Activated CD4-positive, alpha-beta T cell treated with anti-CD3 and anti-CD28 coated beads for 1 hour (primary cell): ENCODE measurements at places on chromosomes 1 and 21.

DNA sequence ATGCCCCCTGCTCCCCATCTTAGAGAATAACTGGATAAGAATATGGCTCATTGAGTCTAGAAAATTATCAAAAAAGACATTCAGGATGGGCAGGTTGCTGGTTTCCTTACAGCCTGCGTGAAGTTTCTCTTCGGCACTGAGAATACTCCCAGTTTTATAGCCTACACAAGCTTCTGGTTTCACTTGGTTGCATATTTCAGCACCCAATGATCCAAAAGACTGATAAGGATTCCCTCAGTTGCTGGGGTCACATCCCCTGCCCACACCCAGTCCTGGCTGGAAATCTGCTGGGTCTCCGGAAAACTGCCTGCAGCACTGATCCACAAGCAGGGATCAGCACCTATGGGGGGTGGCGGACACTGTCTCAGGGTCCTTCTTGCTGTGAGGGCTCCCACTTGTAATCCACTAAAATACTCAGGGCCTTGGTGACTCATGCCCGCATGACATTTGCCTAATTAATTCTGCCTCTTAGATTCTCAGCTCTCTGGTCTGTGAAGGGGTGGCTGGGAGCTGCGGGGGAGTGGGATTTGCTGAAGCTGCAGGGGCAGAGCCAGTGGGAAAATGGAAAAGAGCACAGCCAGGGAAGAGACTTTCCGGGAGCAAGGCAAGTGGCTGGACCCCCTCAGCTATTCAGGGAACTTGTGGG lies 142.5 kb downstream of the ZNF648 start:
- no peak for DNase-seq

DNA sequence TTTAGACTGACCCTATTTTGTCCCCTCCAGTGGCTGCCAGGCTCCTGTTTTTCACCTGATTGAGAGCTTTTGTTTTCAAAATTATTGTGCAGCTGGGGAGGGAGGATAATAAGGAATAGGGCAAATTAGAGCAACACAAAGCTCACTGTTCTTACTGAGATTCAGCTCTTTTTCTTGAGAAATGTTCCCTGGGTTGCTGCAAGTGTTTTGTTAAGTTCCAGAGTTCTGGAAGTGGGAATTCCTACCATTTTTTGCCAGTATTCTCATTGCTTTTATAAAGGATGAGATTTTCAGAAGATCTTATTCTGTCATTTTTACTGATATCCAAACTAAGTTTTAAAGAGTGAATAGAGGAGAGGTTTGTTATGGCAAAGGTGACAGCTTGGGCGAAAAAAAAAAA lies 417.7 kb downstream of the SIPA1L2 start:
- no peak for DNase-seq

GRCh38 chr21:38831526-38832467 lies 26.1 kb downstream of the ETS2 start:
- no peak for DNase-seq

DNA sequence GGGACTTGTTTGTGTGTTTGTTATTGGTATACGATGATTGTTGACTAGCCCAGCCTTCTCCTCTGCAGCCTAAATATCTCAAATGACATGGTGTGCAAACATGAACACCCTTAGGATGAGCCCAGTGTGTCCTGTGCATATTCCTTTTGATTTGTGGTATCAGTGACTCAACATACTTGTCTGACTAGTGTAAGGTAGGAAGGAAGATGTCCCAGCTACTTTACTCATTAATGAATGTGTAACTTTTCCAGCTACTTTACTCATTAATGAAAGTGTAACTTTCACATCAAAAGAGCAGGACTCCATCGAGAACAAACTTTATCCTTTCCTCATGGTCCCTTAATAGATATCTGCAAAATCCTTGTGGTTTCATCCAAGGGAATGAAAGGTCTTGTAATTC lies 2.7 kb upstream of the ZNF692 start:
- DNase-seq = no peak

- no peak for DNase-seq
Measured at GRCh38 chr1:177274687-177275211, 104.0 kb downstream of the BRINP2 start.

GRCh38 chr21:33109574-33110339 lies 39.8 kb downstream of the OLIG1 start:
- DNase-seq = no peak

GRCh38 chr1:214636436-214636835 lies 33.4 kb downstream of the CENPF start:
- no peak for DNase-seq

- DNase-seq = no peak
Measured at GRCh38 chr1:65866439-65866838, 73.7 kb downstream of the PDE4B start.

DNA sequence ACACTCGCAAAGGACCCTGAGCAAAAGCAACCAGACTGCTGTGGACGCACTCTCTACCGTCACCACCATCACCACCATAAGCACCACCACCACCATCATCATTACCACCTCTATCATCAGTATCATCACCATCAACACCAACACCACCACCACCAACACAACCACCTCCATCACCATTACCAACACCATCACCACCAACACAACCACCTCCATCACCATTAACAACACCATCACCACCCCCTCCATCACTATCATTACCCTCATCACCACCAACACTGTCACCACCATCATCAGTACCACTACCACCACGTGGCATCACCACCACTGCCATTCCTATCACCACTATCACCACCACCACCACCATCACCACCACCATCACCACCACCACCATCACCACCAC lies 38.8 kb upstream of the RIPK4 start:
- no peak for DNase-seq

DNA sequence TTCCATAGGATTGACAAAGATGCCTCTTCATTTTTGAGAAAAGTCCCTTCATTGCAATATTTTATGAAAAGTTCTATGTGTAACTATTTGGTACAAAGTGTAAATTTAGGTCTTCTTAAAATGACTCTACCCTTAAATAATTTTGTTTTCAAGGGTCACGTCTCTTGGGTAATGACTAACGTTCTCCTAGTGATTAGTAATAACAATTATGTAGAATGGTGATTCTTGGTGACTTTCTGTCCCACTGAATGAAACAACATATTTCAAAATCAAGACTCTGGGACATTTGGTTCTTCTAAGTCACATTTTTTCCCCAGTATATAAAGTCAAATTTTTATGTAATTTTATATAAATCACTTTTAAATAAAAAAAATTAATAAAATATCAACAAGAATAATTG lies 277.5 kb upstream of the ADAMTS5 start:
- DNase-seq = no peak

DNA sequence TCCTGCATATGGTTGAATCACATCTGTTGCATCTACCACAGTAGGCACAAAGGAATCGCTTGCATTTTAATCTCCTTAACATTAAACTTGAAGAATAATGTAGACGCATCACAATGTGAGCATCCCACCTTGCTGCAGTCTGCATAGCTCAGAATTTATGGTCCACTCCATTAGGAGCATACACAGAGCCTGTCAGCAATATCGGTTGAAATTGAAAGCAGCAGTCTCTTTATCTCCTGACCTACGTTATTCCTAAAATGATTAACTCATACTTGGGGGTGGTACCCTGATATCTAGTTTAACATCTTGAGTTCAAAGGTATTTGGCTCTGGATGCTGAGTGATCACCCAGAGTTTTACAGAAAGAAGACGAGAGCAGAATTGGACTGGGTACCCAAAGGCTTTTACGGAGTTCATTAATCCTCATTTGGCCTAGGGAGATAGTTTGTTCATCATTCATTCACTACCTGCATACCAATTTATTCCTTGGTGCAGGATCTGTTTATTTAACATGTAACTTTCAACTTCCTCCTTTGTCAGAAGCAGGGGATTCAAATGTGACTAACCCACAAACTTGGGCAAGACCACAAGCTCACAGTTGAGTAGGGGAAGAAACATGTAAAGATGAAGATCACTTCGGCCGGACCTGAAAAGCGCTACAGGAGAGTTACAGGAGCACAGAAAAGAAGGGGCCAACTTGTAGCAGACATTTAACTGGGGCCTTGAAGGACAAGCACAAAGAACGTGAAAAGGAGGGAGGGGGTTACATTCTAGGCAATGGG lies 187.9 kb downstream of the DAB1 start:
- DNase-seq = no peak

- DNase-seq = no peak
Measured at GRCh38 chr1:84360316-84360715, 38.0 kb upstream of the DNASE2B start.

DNA sequence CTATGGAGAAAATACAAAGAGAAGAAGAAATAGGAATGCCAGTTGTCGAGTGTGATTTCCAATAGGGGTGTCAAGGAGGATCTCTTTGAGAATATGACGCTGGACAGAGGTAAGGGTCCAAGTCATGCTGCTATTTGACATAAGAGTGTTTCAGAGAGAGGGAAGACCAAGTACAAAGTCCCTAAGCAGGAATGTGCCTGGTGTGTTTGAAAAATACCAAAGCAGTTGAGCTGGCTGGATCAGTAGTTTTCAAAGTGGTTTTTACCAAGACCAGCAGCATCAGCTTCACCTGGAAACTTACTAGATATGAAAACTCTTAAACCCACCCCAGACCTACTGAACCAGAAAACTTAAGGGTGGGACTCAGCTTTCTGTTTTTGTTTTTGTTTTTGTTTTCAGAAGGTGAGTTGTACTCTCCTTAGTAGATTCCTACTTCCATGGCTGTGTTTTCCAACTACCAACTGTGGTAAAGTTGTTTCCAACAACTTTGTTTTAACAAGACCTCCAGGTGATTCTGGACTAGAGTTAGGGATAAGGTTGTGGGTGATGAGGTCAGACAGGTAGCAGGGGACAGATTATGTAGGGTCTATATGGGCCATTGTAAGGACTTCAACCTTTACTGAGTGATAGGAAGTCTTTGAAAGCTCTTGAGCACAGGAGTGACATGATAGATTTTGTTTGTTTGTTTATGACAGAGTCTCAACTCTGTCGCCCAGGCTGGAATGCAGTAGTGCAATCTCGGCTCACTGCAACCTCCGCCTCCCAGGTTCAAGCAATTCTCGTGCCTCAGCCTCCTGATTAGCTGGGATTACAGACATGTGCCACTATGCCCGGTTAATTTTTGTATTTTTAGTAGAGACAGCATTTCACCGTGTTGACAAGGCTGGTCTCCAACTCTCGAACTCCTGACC lies 7.3 kb upstream of the GJA9 start:
- DNase-seq = no peak

DNA sequence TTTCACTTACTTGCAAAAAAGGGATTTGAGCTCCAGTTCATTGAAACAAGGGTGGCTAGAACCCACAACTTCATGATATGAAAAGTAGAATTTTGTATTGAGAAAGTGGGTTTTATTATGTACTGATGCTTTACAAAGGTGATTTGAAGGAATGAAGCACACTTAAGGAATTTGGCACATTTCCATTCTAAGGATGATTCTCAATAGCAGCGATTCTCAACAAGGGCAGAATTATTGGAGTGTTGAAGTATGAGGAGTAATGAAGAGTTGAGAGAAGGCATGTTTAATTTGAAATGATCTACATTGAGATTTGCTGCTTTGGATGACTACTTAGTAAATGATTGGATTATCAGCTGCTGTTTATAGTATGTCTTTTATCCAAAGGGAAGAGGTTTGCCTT lies 54.7 kb downstream of the FNBP1L start:
- DNase-seq = no peak

- DNase-seq = no peak
Measured at GRCh38 chr21:45618846-45619485, 24.6 kb upstream of the PCBP3 start.

GRCh38 chr1:9784508-9785133 lies 39.1 kb downstream of the CLSTN1 start:
- peak; percentile 40 for DNase-seq

DNA sequence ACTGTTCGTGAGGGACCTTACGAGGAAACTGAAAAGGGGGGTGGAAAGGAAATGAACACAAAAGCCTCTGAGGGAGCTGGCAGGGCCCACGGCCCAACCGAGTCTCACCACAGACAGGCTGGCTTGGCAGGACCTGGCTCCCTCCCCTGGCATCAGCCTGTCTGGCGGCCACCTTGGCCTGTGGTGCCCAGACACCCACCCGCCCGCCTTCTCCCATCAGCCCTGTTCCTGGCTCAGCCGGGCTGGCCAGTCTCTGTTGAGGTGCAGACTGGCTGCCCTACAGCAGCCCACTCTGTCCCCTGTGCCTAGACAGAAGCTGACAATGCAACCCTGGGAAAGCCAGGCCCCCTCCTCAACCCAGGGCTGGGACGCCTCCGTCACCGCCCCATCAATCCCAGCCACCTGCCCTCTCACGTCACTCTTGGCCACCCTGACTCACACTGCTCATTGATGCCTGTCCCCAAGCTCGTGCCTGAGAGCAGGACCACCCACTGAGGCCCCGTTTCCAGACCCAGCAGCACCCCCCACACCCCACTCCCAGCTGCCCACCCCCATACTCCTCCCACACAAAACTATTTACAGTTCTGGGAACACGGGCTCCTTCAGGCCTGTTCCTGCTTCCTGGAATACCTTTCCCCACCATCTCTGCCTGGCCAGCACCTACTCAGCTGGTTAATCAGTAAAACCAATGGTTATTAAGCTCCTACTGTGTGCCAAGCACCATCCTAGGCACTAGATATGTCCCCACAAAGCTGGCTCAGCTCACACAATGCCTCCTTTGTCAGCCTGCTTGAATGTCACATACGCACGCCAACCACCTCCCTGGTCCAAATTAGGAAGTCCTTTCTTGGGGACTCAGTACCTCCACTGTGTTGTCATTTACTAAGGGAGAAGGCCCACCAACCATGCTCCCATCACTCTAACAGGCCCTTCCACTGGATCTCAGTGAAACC lies 22.7 kb downstream of the SDC3 start:
- no peak for DNase-seq

DNA sequence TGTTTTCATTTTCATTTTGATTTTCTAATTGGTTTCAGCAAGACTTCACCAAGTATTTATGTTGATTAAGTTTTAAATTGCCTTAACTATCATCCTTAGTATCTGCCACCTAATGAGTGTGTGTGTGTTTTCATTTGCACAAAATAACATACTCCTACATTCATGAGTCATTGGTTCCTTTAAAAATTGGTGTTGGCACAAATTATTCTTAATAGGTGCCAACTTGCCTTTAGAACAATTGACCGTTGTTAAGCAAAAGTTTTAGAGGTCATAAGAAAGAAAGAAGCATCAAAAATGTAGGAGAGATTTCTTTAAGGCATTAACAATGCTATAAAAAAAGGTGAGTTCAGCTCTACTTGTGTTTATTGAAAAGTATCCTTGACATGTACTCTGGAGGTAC lies 77.5 kb downstream of the FNBP1L start:
- no peak for DNase-seq
